ENCODE measurements at places on chromosomes 16 and 17.

- no peak for DNase-seq
Measured at GRCh38 chr17:6568184-6568758, 11.9 kb upstream of the PITPNM3 start.

GRCh38 chr16:21264571-21265036, 13.5 kb downstream of the CRYM start:
- DNase-seq: no peak

DNA sequence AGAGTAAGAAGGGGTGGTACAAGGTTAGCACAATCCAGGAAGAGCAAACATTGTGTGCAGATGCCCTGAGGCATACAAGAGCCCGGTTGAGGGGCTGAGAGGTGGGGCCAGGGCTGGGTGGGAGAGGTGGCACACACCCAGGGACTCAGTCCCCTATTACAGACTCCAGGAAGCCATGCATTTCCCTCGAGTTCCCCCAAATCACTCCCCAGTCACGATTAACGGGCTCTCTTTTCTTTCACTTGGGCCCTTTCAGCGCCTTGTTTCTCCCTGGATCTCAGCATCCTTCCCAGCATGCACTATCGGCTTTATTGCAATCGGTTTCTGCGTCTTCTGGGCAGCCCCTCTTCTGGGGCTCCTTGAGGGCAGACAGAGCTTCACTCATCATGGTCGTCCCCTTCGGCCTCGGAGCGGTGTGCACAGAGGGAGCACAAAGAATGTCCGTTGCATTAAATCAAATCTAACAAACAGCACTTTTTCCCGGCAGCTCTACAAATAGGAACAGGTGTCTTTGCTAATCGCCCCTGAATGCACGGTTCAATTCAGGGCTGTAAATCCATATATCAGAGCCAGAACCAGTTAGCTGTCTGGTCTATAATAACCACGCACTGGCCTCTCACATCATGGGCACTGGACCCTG, 184.6 kb upstream of the HSBP1 start:
- no peak for DNase-seq

- DNase-seq: no peak
Measured at GRCh38 chr16:81003610-81004460, 2.9 kb downstream of the CMC2 start.

DNA sequence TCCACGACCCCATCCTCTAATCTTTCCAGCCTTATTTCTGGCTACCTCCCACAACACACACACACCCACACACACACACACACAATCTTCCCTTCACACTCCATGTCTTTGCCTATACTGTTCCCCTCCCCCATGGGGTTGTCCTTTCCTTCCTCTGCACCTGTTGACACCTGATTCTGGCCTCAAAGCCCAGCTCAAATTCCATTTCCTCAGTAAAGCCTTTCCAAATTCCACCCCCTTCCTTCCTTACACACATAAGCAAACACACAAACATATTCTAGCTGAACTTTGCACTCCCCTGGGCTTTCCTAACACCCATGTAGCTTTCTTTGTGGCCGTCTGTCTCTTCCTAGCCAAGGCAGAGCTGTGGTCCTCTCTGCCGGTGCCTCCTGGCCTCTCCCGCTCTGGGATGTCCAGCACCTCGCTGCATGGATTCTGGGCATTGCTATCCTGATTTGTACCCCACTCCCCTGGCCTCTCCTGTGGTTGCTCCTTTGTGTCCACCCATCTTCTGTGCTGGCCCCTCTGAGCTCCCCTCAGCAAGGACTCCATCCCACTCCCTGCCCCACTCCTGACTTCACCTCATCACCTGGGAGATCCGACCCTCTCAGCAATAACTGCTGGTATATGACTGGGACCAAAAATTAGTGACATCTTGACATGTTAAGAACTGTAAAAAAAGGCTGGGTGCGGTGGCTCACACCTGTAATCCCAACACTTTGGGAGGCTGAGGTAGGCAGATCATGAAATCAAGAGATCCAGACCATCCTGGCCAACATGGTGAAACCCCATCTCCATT, 8.4 kb upstream of the SRCIN1 start:
- DNase-seq: no peak

DNA sequence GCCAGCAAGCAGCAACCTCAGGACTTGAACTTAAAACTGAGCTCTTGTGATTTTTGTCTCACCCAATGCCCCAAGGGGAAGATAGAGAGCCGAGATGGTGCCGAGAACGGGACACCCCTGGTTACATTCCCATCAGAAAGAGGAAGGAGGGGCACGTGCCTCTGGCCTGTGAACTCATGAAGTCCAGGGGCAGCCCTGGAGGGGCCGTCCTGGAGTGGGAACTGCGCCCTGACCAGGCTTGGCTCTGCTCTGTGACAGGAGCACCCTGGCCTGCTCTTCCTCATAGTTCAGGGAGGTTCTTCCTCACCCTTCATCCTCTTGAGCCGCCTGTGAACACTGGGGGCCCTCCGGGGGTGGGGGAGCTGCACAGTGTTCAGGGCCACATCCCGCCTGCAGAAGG, 130.3 kb upstream of the FOXF1 start:
- no peak for DNase-seq

GRCh38 chr16:82260212-82260795, 90.3 kb upstream of the MPHOSPH6 start:
- no peak for DNase-seq

GRCh38 chr16:66199189-66199588, 167.3 kb upstream of the CDH5 start:
- no peak for DNase-seq

DNA sequence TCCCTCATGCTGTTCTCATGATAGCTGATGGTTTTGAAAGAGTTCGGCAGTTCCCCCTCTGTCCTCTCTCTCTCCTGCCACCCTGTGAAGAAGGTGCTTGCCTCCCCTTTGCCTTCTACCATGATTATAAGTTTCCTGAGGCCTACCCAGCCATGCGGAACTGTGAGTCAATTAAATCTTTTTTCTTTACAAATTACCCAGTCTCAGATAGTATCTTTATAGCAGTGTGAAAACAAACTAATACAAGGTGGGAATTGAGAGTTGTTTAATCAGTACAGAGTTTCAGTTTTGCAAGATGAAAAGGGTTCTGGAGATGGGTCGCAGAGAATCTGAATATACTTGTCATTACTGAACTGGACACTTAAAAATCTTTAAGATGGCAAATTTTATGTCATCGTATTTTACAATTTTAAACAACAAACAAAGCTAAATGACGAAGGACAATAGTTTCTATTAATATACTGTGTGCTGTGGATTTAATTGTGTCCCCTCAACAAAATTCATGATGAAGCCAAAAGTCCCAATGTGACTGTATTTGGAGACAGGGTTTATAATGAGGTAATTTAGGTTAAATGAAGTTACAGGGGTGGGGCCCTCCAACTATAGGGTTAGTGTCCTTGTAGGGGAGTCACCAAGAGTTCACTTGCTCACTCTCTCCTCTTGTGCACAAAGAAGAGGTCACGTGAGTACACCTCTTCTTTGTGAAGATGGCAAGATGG, 4.4 kb downstream of the MT3 start:
- DNase-seq: no peak
